ENCODE measurements at places on chromosomes 2 and 18.

DNA sequence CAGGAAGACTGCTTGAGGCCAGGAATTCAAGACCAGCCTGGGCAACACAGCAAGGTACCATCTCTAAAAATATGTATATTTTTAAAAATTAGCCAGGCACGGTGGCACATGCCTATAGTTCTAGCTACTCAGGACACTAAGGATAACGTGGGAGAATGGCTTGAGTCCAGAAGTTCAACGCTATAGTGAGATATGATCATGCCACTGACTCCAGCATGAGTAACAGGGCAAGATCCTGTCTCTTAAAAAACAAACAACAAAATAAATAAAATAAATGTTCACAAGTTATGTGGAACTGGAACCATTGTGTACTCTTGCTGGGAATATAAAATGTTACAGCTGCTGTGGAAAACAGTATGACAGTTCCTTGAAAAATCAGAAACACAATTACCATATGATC lies 47.2 kb downstream of the USP34 start:
- no peak for DNase-seq

DNA sequence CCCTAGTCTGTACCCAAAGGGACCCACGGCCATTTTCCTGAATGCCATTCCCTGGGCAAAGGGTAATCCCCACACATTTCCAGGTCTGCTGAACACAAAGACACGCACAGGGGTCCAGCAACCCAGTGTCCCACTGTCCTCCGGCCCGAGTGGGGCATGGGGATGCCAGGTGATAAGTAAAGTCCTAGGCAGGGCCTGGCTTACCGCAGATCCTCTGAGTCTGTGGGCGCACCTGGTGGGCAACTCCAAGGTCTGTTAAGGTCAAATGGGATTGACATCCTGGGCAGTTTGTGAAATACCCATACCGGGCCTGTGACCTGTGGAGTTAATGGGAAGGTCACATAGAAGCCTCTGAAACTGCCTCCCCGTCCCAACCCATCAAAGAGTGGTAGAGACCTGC lies 116.1 kb downstream of the EIPR1 start:
- no peak for DNase-seq

DNA sequence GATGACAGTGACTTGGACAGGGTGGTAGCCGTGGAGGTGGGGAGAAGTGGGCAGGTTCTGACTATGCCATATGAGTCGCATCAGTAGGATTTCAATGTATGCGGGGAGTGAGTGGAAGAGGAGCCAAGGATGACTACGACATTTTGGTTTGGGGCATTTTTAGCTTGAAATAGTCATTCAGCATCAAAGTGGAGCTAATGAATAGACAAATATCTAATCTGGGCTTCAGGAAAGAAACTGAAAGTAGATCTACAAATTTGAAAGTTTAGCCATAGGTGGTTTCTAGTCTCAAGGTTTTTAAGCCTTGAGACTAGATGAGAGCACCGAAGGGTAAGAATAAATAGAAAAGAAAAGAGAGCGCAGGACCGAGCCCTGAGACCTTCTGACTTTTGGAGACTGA lies 58.3 kb downstream of the FEZ2 start:
- no peak for DNase-seq

DNA sequence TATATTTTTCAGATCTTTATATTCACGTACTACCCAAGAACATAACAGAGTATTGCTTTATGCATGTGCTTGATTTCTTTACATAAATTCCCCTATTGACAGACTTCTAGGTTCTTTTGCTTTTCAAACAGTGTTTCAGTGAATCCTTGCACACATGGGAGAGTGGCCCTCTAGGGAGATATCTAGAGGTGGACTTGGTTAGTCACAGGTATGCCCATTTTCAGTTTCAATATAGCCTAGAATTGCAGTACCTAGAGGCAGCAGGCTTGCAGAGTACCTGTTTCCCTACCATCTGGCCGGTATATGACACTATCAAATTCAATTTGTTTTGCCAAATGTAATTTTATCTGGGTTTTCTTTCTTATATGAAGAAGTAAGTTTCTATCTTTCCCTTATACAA lies 36.8 kb downstream of the EML6 start:
- no peak for DNase-seq

GRCh38 chr18:55403421-55403949 lies 184.5 kb downstream of the TCF4 start:
- no peak for DNase-seq

DNA sequence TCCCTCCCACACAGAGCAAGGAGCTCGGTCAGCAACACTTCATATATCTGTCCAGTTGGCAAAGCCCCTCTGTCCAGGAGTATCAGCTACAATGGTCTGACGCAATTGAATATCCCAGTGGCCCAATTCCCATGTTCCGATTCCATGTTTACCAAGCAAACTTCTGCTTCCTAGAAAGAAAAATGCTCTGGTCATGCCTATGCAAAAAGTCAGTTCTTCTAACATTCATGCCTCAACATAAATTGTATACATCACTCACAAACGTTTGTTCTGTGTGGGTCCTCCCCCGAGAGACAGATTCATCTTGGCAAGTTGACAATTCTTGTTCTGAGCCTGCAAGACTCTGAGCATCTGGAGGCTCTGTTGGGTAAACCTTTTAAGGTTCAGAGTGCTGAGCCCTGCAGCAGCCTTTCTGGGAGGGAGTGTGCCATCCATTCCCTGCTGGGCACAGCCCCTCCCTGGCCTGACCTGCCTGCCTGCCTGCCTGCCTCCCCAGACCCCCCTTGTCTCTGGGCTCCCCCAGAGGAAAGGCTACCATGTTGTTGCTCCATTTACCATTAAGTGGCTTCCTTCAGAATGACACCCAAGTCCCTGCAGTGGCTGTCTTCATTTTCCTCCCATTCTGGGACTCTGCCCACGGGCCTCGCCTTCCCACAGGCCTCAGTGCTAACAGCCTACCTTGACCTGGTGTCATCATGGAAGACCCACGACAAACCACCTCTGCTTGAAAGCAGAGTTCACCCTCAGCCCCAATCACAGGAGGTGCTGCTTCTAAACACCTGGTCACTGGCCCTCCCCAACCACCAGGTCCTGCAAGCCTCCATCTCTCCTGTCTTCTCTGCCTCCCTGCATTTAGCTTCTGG lies 37.6 kb upstream of the TAF1B start:
- DNase-seq = no peak

DNA sequence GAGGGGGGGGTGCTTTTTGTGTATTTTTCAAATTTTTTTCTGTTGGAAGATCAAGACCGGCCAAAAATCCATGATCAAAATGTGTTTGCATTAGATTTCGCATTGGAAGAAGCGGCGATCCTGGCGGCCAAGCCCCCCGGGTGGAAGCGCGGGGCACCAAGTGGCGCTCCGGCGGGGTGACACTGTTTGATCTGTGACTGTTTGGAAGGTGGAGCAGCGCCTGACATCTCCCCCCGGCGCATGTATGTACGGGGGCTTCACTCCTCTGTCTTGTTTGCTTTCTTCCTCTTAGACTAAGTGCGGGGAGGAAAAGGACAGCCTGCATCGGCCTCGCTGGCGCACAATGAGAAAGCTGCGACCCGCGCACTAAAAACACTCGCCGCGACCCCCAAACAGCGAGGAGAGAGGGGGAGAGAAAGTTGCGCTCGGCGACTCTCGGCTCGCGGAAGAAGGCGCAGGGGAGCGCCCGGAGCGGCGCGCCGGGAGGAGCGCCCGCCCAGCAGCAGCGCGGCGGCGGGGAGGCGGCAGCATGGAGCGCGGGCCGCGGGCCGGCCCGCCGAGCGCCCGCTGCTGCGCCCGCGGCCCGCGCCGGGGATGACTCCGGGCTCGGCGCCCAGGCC lies 515 bp downstream of the TSHZ1 start:
- DNase-seq = peak; percentile 38

GRCh38 chr18:6118080-6118479 lies 222.8 kb upstream of the TMEM200C start:
- DNase-seq = no peak

- DNase-seq = no peak
Observed at GRCh38 chr18:58223717-58224424, 179.8 kb downstream of the NEDD4L start.

GRCh38 chr2:12923907-12924610 lies 207.3 kb downstream of the TRIB2 start:
- no peak for DNase-seq

- no peak for DNase-seq
Observed at GRCh38 chr18:43744960-43745745, 467.9 kb upstream of the SYT4 start.

DNA sequence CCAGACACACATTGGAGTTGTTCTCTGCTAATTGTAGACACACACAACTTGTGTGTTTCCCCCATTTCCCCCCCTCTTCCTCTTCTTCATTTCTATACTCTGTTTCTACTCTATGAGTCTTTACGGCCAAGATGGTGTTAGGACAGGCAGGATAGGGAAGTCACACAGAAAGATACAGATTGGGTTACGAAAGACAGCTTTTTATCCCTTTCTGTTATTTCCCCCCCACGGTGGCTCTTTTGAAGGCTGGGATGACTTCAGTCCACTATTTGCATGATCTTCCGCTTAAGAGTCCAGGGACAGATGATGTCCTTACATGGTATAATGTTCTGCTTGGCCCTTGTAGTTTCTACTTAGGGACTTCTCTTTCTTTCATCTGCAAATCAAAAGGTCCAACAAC lies 1.6 kb upstream of the EMILIN2 start:
- no peak for DNase-seq

- DNase-seq = no peak
Observed at GRCh38 chr2:183543731-183544130, 419.5 kb downstream of the NUP35 start.

GRCh38 chr2:67733517-67733916 lies 329.3 kb downstream of the C1D start:
- no peak for DNase-seq

DNA sequence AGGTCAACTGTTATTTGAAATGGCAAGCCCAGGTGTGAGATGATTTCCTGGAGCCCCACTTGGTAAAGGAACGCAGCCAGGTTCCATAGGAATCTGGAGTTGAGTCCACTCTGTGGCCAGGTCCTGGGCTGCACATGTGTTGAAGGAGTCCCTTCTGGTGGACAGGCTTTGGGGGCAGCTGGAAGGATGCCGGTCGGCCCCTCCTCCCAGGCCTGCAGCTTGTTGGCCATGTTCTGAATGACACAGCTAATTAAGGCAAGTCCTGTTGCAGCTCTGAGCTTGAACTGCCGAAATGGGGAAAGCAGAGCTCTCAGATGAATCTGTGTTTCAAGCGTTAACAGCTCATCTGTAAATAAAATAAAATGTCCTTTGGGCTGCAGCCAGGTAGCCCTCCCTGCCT lies 23.8 kb downstream of the EN1 start:
- DNase-seq = no peak

DNA sequence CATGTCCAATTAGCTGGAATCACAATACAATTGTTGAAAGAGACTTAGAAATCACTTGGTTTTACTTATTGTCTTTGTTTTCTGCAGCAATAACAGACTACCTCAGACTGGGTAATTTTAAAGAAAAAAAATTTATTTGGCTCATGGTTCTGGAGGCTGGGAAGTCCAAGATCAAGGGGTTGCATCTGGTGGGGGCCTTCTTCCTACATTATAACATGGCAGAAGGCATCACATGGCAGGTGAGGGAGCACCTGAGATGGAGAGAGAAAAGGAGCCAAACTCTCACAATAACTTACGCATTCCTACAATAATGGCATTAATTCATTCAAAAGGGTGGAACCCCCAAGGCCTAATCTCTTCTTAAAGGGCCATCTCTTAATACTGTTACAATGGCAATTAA lies 37.5 kb upstream of the KLHL14 start:
- no peak for DNase-seq

DNA sequence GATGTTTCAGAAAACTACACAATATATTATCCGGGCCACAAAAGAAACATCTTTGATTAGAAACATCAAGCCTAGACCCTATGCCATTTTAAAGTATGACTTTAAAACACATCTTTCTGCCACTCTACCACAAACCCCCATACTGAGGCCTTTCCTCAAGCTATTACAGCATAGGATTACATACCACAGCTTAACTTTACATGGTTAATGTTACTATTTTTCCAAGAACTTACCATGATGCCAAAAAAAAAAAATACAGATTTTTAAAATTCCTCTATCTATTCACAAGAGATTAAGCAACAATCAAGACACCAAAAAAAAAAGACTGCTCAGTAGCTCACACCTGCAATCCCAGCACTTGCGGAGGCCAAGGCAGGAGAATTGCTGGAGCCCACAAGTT lies 9.0 kb downstream of the NCKAP1 start:
- no peak for DNase-seq
